ENCODE measurements at places on chromosomes 5 and 9.

GRCh38 chr5:17316970-17317459 is 99.6 kb downstream of the BASP1 start:
- no peak for DNase-seq

DNA sequence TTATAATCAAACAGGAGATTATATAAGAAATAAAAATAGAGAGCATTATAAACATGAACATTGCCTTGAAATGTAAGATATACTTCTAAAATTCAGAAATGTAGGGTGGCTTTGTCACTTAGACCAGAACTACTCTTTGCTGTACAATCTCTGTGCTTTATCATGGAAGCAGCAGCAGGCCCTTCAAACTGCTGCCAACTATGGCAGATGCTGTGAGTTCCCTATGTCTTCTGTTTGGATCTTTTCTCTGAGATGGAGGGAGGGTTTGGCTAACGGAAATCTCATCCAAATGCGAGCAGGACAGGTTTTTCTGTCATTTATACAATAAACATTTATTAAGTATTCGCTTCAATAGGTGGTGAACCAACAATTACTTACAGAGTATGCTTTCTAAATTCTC is 34.8 kb upstream of the RICTOR start:
- no peak for DNase-seq

GRCh38 chr5:56251918-56252553 is 18.9 kb upstream of the ANKRD55 start:
- DNase-seq = no peak

- DNase-seq = no peak
These were observed 177.2 kb downstream of the GADD45G start for GRCh38 chr9:89781838-89782540.

- no peak for DNase-seq
These were observed 549 bp downstream of the CCL21 start for GRCh38 chr9:34709196-34709978.

- DNase-seq = no peak
These were observed 81.9 kb upstream of the FAM169A start for GRCh38 chr5:74948031-74948546.

DNA sequence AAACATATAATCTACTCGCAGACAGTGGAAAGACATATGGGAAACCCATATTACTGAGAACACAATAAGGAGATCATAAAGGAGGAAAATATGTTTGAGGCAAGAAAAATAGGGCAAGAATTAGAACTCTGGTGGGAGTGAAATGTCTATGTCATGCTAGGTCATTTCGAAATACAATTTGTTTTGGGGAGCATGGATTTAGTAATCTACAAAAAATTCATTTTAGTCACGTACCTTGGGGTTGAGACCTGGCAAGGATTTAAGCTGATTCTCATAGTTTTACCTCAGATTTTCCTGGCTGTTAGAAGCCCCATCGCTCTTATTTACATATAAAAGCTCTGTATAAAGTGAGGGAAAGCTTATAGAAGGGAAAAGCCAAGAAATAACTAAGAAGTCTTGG is 11.5 kb upstream of the CSNK1G3 start:
- no peak for DNase-seq

DNA sequence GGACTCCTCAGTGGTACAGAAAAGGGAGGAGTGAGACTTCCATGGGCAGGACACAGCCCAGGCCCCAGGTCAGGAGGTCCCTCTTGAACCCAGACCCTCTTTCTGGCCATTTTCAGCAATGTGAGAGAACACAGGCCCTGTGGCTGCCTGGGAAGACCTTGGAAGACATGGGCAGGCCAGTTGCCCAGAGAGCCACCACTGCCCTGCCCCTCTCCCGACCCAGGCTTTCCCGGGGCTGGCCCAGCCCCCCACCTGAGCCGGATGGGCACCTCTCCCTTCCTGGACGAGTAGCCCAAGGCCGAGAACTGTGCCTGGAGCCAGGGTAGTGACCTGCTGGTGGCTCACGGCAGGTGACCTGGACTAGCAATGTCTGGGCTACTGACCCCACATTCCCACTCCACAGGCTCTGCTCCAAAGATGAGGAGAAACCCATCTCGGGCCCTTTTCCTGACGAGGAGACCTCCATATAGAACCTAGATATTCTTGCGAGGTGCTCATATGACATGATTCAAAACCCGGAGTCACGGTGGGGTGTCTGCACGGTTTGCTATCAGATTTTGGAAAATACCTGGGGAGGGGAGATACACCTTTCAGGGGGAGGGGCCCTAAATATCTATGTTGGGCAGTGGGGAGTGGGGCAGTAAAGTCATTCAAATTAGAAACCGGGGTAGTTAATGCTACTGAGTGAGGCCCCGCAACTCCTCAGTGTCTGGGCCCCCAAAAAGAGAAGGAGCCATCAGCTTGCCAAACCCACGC is 59.4 kb downstream of the ZNF354C start:
- DNase-seq = no peak

DNA sequence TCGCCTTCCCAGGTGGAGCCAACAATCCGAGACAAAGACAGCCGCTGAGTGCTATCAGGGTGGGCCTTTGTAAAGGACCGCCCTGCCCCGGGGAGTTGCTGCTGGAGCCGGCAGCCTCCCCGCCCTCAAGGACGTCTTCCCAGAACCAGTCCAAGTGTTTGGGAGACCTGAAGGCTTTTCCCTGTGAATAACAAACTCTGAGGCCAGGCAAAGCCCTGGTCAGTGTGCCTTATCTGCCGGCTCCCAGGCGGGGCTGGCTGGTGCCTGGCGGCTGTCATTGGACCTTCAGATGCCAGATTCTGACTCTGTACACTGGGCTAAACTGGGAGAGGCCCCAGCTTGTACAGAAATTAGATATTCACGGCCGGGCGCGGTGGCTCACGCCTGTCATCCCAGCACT is 2.1 kb downstream of the SLC9A3 start:
- no peak for DNase-seq

- no peak for DNase-seq
These were observed 41.9 kb downstream of the VCAN start for GRCh38 chr5:83513491-83513890.

- no peak for DNase-seq
These were observed 382.0 kb downstream of the PSAT1 start for GRCh38 chr9:78678877-78679276.

- no peak for DNase-seq
These were observed 142.6 kb downstream of the PBX3 start for GRCh38 chr9:125889476-125890419.

DNA sequence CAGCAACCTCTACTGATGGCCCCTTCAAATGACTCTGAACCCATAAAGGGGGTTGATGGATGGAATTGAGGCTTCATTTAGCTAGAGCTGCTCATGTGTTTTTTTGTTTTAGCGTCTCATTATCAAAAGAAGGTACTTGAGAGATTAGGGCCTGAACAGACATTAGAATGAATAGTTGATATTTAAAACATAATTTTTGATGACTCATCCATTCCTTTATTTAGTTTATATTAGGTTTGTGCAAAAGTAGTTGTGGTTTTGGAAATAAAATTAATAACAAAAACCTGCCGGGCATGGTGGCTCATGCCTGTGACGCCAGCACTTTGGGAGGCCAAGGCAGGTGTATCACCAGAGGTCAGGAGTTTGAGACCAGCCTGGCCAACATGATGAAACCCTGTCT is 485.9 kb downstream of the PSAT1 start:
- DNase-seq = no peak

DNA sequence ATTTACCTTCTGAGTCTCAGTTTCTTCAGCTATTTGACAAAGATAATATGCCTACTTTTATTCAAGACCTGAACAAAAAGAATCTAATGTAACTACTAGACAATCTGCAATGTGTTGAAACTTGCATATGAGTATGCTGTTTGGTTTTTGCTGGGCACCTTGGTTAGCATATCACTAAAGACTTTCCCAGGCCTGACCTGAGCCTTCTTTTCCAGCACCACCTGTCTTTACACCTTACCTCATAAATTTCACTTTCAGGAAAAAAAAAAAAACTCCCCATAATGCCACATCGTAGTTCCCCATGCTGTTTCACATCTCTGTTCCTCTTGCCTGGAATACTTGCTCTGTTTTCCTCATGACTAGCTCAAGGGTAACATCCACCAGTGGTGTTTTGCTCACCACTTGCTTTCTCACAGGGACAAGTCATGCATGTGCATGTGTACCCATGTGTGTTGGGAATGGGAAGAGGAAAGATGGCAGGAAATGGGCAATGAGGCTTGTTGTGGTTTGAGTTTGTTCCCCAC is 45.6 kb upstream of the TLE4 start:
- no peak for DNase-seq

DNA sequence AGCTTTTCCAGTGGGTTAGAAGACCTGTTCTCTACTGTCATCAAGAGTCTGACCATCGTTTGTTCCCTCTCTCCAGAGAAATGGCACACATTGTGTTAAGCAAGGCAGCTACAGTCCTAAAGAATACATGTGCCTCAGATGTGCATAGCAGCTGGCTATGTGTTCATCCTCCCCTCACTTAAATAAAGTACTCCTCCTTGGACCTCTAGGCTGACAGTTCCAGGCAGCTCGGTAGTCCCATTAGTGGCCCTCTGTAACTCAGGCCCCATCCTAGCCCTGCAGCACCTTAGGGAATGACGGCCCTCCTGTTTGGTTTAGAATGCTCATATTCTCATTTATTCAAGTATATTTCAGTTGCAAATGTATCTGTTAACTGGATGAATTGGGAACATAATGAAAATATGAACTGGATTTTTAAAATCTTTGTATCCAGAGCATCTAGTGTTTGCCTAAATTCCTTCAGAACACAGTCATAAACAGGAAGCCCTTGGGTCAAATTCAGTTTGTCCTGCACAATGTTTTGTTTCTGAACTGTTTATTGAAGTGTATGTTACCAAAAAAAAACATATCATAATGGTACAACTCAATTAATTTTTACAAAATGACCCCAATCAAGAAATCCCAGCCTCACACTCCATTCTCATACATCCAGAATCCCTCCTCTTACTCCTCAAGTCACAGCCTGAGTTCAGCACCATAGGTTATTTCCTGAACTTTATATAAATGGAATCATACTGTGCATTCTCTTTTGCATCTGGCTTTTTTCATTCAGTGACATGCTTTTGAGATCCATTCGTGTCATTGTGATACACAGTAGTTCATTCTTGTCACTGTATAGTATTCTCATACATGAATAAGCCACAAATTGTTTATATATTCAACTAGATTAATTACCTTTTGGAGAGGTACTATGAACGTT is 1.6 kb upstream of the ASPN start:
- no peak for DNase-seq

DNA sequence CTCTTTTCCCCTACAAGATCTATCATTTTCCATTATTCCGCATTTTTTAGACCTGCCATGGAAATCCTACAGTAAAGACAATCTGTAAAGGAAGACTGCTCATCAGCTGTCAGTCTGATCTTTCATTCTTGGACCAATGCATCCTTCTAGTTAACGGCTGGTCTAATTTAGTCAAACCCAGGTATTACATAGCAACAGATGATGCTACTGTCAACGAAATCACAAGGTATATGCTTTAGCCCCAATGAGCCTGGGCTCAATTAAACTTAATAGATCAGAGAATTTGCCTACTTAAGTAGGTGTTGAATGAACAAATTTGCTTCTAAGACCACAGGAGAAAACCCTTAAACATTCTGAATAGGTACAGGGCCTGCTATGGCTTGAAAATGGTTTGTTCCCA is 207.0 kb downstream of the TSSK1B start:
- no peak for DNase-seq

DNA sequence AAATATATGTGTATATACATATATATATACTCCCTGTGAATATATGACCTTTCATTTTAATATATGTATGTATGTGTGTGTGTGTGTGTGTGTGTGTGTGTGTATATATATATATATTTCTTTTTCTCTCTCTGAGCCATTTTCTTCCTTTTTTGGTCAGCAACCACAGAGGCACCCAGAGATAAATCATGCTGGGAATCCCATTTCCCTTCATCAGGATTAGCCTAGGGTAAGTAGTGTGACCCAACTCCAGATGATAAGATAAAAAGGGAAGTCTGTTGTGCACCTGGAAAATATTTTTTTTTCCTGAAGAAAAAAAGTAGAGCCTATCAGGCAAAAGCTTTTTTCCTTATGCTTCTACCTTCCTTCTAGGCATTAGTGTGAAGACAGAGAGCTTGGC is 25.4 kb upstream of the SUB1 start:
- DNase-seq = no peak

DNA sequence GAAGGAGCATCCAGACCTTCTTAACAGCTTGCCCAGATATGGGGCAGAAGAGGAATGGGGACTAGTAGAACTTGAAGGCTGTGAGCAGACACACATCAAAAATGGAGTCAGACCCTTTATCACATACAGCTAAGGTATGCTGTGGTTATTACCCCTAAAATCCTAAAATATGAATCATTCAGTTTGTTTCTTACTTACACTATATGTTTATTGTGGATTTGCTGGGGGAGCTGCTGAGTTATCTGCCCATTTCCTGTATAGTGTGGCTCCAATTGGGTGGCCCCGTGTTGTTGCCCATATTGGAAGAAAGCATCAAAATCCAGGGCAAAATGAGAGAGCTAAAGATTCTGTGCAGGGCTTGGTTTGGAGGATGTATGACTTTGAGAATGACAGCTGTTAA is 56.9 kb downstream of the AP3S1 start:
- DNase-seq = no peak

DNA sequence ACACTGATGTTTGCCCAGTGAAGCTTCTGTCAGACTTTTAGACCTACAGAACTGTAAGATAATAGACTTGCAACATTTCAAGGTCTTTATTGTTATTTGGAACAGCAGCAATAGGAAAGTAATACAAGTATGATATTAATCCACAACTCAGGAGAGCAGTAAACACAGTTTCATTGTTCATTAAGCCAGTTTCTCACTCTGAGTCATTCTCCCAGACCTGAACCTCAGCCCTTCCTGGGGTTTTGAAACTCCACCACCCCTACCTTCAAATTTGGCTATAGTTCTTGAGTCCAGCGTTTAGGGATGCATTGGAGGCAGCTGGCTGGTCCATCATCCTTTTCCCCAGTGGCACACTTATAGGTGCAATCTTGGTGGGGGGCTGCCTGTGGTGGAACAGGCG is 203.2 kb downstream of the RAB3C start:
- no peak for DNase-seq

GRCh38 chr5:174281089-174281760 is 235.7 kb downstream of the NSG2 start:
- no peak for DNase-seq

GRCh38 chr5:135194573-135195269 is 160.7 kb upstream of the PITX1 start:
- DNase-seq = no peak

DNA sequence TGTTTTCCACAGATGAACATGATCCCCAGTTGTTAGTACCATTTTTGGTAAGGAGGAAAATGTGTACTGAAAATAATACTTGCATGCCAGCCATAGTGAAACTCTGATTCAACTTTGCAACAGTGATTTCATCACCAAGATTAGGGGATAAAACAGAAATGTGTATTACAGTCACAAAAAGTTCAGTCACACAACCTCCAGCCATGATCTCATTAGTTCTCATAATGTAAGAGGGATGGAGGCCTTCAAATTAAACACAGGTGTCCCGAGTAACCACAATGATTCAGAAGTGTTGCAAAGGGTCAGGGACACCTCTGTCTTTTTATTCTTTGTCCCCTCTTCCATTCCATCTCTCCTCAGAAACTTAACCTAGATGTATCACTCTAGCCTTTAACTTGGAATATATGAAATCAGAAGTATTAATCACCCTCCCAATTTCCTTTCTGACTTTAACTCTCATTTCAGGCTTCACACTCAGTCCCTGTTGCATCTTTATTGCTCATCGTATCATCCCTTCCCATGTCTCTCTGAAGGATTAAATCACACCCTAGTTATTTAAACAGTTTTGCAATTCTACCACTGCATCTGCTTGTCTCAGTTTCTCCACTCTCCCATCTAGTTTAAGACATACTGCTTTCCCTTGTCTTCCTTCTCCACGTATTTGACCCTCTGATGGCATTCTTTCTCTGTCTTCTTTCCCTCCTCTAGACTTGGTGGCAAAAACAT is 291.2 kb downstream of the ADAMTS6 start:
- no peak for DNase-seq

- DNase-seq = no peak
These were observed 138.1 kb downstream of the DIRAS2 start for GRCh38 chr9:90504486-90504885.
